Left lobe of liver (tissue), 2 donors: ENCODE measurements at places on chromosomes 4 and X.

GRCh38 chr4:117400039-117400835, 314.9 kb upstream of the TRAM1L1 start:
- DNase-seq: no peak

DNA sequence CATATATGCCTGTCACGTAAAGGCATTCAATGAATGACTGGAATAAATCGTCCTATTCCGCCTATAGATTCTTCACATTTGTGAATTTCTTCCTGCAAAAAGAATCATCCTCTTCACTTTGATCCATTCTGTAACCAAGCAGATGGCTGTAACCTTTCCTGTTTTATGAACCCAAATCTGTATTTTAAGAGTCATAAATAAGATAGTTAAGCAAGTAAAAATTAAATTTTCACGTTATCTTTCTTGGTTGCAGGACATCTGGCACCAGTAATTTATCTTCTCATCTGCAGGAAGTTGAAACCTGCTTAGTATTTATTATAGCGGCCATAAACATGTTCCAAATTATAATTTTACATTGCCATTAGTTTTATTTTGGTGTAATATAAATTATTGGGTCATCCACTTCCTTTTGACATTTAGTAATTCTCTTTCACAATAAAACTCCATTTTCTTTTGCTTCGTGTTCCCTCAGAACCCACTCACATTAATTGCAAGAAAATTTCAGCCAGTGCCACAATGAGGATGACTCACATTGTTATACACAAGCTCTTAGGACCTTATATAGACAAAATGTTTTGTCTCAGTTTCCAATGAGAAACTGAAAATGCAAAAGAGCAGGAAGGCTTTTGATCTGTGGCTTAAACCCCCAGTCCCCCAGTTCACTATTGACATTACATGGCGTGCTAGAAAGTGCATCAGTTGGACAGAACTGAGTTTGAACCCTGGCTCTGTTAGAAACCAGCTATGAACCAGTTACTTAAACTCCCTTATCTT, 51.1 kb downstream of the TMEM156 start:
- DNase-seq: no peak

GRCh38 chr4:119695216-119695615, 66.6 kb upstream of the PDE5A start:
- DNase-seq: no peak

DNA sequence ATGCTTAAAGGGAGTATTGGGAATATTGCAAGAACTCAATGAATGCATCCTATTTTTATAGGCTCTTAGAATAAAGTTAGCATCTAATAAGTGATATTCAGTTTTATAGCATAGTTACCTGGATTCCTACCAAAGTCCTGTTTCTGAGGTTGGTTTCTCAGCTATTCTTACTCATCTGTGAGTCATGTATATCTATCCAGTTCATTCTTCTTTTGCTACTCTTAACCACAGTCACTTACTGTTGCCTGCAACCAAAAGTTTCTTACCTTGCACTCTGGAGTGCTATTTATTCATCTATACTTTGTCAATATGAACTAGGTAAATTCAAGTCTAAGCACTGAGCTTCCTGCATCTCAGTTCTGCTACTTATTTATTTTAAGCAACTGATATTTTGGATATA, 322.5 kb downstream of the HS3ST1 start:
- DNase-seq: no peak
